NCI-H2081 (cell line): ENCODE measurements at places on chromosomes 3 and 15.

DNA sequence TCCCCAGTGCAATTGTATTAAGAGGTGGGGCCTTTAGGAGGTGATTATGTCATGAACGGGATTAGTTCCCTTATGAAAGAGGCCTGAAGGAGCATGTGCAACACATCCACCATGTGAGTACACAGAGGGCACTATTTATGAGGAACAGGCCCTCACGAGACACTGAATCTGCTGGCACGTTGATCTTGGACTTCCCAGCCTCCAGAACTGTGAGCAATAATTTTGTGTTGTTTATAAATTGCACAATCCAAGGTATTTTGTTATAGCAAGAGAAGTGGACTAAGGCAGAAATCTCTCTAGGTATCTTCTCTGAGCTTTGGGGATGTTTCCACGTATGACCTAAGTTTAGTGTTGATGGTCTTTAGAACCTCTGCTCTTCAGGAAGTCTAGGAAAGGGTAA is 149.3 kb upstream of the CBLB start:
- no peak for DNase-seq

GRCh38 chr15:60471314-60471713 is 7.6 kb downstream of the ICE2 start:
- no peak for DNase-seq

DNA sequence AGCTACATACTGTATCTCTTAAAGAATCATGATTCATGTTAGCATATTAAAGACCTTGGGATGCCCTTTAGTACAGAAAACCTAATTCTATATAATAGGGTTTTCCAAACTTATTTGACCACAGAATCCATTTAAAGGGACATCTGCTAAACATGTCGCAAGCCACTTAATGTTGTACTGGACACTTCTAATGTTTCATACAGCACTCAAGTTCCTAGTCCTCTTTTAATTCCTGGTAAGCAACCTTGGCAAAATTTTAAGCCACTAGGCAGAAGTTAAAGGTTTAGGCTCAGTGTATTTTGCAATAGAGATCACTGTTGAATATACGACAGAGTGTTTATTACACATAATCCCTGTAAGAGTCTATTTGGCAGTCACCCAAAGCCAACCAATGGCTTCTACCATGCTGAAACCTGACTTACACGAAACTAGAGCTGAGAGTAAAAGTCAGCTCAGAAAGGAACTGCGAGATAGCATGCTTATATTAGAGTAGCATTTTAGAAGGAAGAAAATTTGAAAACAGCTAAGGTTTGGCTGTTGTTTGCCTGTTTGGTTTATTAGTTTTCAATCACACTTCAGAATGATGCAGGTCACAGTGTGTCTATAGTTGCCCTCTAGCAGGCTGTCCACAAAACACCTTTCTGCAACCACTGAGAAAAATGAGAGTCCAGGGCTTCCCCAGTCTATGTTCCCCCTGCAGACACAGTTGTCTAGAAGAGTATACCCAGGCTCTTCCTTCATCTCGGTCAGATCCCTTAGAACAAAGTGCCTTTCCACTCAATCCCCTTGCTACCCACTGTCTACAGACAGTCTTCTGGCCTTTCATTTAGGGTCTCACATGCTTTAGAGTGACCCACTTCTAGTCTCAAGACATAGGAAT is 104.4 kb downstream of the FMN1 start:
- peak; percentile 72 for DNase-seq

- no peak for DNase-seq
Observed at GRCh38 chr15:101267320-101268104, 9.8 kb downstream of the SELENOS start.

DNA sequence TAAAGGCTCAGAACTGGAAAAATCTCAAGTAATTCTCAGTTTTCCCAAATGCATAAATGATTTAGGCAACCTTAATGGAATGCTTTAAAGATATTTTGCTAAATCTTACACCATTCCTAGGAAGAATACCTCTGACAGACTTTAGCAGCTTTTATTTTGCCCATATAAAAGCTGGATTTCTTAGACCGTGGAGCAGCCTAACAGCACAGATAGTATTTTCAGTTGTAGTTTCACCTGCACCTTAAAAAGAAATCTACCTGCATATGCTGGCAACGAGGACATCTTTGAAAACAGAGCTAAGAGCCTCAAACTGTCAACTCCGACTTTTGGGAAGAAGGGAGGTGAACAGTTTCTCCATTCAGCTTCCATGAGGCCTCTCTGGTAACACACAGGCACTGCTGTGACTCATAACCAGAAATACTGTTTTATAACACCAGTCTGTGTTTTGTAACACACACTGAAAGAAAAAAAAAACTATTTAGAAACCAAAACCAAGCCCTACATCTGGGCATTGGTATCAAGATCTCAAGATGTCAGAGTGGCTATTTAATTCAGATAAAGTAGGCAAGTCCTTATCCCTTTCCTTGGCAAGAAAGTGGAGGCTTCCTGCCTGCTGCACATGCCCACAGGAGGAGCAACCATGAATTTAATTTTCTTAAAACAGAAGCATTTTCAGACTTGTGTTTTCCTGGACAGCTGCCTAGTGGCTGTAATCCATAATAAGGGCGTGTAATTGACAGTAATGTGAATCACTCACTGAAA is 181.5 kb upstream of the ICE2 start:
- DNase-seq: no peak

DNA sequence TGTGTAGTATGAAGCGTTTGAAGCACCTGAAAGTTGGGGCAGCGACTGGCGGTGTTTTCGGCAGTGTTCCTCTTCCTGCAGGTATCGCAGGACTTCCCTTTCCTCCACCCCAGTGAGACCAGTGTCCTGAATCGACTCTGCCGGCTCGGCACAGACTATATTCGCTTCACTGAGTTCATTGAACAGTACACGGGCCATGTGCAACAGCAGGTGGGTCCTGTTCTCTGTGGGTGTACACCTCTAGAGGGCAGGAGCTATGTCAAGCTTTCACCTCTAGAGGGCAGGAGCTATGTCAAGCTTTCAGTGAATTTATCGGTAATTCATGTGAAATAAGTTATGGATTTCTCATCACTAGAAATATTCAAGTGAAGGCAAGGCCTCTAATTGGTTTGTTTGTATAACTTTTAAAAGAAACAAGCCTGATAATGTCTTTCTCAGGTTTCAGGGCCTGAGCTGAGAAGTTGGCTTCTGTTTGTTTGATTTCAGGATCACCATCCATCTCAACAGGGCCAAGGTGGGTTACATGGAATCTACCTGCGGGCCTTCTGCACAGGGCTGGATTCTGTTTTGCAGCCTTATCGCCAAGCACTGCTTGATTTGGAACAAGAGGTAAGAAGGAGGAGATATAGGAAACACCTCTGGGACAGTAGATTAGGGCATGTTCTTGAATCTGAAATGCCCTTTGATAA is 5.3 kb downstream of the TUBGCP4 start:
- DNase-seq: peak; percentile 45

- no peak for DNase-seq
Observed at GRCh38 chr15:95459273-95459672, 871.2 kb upstream of the NR2F2 start.

- no peak for DNase-seq
Observed at GRCh38 chr3:121961283-121961682, 60.8 kb downstream of the ILDR1 start.

GRCh38 chr15:58521293-58521991 is 89.7 kb downstream of the LIPC start:
- no peak for DNase-seq

- DNase-seq: no peak
Observed at GRCh38 chr3:54134713-54135112, 12.4 kb downstream of the CACNA2D3 start.

DNA sequence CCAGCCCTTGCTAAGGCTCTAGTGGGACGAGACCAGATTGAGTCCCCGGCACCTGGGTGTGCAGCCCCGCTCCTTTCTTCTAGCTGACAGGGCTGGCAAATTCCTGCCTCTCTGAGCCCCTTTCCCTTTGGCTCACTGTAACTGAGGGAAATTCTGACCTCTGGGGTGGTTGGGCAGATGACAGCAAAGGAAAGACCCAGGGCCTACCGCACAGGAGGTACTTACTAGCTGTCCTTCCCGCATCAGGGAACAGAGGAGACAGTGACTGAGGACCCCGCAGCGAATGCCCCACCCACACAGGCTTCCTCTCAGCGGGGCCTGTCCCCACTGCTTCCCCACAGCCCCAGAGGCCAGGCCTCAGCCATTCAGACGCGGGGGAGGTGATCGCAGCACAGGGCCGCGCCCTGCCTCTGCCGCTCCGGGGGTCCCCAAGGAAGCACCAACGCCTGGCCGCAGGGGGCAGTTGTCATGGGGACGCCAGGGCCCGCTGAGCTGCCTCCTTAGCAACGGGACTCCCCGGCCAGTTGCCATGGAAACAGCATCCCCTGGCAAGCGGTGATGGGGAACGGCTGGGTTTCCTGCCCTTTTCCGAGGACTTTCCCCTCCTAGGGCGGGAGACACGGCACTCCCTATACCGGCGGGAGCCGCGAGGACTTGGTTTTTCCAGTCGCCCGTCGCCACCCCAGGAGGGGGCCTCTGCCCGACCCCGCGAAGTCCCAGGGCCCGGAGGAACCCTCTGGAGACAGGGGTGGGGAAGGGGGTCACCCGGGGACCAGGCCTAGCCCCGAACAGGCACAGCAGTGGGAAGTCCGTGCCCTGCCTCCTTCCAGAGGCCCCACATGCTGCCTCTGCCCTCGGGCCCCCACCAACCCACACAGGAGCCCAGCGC is 50.1 kb downstream of the HCN4 start:
- no peak for DNase-seq

DNA sequence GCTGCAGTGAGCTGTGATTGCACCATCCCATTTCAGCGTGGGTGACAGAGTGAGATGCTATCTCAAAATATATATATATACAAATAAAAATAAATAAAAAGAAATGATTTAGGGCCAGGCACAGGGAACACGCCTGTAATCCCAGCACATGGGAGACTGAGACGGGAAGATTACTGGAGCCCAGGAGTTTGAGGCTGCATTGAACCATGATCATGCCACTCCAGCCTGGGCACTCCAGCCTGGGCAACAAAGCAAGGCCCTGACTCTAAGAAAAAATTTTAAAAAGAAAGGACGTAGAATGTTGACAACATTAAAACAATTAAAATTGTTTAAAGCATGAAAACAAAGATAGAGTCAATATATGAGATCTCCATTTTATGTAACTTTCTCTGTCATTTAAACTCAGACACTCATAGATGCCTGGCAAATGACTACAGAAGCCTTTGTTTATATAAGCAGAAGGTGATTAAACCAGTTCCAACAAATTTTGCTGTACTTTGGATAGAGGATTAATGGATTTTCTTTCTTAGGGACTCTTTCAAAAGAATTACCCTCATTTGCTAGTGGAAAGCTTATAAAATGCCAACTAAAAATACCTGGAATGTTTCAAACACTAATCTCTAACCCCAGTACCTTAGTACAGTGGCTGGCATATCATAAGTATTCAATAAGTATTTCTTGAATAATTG is 10.7 kb upstream of the TRPM7 start:
- DNase-seq: no peak

DNA sequence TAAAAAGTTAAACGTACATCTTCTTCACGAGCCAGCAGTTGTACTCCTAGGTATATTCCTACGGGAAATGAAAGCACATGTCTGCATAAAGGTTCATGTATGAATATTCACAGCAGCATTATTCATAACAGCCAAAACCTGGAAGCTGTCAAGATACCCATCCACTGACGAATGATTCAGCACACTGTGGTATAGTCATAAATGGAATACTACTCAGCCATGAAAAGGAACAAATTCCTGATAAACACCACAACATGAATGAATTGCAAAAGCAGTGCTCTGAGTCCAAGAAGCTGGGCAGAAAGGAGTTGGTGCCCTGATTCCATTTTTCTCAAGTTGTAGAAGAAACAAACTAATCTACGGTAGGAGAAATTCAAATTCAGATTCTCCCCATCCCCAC is 3.9 kb downstream of the TMEM43 start:
- no peak for DNase-seq

DNA sequence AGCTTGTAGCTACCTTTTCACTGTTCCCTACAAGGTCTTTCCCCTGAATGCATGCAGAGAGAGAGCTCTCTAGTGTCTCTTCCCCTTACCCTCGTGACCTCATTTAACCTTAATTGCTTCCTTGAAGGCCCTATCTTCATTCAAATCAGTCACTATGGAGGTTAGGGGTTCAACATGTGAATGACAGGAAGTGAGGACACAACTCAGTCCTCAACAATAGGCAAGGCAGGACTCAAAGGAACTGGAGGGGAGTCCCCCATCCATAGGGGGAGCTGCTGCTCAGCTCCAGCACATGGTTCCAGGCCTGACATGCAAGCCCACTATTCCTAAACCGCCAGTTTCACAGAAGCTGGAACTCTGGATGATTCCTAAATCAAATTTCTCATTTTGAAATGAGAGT is 33.8 kb upstream of the GYG1 start:
- DNase-seq: no peak

DNA sequence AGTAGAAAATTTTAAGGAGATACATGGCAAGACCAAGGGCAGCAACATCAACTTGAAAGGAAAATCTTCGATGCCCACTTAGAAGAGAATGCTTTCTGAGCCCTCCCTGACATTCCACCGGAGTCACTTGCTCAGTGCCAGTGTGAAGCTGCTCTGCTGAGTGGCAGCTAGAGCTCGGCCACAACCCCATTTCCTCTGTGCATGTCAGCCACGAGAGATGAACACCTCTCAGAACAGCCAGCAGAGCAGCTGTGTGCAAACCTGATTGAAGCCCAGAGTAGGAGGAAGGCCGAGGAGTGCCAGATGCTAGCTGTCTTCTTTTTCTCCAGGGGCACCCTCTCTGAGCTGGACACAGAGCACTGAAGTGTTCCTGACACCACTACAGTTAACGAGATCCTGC is 12.2 kb downstream of the TARS3 start:
- DNase-seq: no peak

GRCh38 chr15:59322056-59322759 is 50.5 kb downstream of the MYO1E start:
- no peak for DNase-seq

DNA sequence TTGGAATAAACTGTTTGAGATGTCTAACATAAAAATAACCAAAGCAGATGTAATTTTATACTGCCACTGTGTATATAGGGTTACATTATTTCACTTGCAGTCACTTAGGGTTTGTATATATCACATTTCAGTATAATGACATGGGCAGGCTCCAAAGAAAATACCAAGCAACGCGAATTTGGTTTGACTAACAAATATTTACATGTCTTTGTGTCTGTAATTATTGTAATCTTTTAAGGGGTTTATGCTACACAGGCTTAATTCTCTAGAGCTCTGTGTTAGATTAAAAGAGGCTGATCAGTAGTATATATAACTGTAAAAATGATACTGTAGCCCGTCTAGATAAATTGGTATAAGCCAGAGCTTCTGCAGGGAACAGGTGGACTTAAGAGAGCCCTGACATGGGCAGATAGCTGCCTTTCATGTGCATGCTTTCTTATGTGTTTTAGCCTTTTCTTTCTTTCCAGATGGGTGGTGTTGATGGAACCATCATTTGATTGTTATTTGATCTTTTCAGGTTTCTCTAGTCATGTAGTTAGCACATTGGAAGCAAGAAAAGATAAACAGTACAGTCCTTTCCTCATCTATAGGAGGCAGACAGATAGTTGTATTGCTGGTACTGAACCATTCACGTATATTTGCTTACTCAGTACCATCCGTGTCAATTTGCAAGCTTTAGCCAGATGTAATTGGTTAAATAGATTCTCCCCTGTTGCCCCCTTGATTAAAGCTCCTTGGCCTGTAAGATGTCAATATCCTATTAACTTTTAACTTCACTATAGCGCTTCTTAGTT is 86.1 kb downstream of the GALK2 start:
- DNase-seq: peak; percentile 82

- DNase-seq: no peak
Observed at GRCh38 chr3:48128774-48129173, 59.4 kb downstream of the CDC25A start.

- DNase-seq: no peak
Observed at GRCh38 chr3:111283165-111283564, 211.5 kb downstream of the NECTIN3 start.
